Head of caudate nucleus (tissue), 42 donors: ENCODE measurements at places on chromosomes 7 and 10.
A peak's percentile ranks its signal among the peaks of the same experiment; 100 is the strongest.

DNA sequence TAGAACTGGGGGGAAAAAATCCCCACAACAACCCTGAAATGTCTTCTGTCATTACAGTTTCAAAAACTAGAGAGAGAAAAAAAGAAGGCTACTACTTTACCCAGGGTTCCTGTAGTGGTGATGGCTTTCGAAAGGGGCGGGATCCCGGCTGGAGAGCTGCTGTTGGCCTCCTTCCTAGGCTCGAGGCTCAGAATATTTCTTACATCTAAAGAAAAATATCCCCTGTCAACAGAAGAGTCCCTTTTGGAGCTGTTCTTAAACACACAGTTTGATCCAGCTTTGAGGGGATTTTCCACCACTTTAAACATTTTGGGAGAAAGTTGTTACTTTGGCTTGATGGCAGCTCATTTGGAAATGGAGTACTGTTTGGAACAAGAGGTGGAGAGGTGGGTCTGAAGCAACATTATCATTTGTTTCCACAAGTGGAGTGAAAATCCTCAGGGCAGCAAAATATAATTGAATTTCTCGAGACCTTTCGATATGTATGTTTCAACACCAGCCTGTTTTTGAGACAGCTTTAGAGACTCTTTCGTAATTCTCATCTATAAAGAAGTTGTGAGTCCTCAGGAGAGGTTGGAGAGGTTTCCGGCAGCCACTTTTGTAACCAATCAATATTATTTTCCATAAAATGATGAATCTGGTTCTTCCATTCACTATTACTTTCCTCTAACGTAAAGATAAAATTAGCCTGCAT, 5.1 kb downstream of the HOXA13 start:
- no peak for DNase-seq

DNA sequence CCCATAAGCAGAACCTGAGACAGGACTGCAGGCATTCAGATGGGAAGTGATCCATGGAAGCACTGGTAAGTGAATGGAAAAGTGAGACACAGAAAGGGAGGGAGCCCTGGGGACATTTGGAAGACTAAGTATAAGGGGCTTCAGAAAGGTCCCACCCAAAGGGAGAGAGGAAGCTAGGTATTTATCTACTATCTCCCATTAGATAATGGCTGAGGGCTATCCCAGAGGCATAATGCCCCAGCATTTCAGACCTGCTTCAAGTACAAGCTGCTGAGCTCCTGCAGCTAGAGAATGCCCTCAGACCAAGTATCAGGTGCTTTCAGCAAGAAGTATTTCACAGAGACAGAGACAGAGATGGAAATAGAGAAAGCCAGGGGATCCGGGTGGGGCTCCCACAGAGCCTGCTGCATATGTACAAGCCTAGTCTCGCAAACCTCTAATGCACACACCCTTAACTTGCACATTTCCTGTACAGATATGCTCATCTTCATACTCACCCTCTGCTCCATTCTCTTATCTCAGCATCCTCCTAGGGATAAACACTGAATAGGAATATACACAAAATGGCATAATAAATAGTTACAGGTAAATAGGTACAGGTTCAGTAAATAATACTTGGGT, 20.2 kb downstream of the KDM7A start:
- no peak for DNase-seq

GRCh38 chr10:97708976-97709946, 4.3 kb upstream of the MARVELD1 start:
- DNase-seq = peak; percentile 67

DNA sequence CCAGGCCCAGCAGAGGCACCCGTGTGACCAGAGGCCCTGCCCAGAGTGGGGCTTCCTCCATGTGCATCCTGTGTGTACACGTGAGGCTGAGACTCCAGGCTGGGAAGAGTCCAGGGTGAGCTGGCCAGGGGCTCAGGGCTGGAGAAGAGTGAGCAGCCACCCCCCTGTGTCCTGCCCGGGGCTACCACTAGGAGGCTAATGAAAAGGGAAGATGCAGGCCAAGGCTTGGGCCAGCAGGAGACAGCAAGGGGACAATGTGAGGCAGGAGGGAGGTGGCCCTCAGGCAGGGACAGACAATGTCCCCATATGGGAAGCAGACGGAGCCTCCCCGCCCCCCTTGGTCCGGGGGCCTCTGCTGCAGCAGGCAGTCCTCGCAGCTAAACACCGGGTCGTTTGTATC, 102.0 kb downstream of the HIF1AN start:
- no peak for DNase-seq

GRCh38 chr10:79482304-79482703, 30.0 kb upstream of the EIF5AL1 start:
- DNase-seq = no peak

- no peak for DNase-seq
Measured at GRCh38 chr7:153044981-153045380, 285.4 kb downstream of the ACTR3B start.

DNA sequence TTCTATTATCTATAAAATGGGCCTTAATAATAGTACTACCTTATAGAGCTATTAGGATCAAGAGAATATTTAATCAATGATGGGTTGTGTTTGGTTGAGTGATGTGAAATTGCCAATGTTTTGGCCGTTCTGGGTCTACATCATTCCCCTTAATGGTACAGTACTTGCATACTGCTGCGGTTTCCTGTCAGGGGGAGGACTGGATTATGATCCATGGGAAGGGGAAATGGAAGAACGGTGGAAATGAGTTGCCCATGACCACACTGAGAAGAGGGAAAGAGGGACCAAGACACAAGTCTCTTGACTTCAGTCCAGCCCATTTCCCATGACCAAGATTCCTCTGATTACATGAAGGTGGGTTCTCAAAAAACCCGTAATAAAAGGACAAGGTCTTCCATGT, 999 bp upstream of the MRPS24 start:
- no peak for DNase-seq

DNA sequence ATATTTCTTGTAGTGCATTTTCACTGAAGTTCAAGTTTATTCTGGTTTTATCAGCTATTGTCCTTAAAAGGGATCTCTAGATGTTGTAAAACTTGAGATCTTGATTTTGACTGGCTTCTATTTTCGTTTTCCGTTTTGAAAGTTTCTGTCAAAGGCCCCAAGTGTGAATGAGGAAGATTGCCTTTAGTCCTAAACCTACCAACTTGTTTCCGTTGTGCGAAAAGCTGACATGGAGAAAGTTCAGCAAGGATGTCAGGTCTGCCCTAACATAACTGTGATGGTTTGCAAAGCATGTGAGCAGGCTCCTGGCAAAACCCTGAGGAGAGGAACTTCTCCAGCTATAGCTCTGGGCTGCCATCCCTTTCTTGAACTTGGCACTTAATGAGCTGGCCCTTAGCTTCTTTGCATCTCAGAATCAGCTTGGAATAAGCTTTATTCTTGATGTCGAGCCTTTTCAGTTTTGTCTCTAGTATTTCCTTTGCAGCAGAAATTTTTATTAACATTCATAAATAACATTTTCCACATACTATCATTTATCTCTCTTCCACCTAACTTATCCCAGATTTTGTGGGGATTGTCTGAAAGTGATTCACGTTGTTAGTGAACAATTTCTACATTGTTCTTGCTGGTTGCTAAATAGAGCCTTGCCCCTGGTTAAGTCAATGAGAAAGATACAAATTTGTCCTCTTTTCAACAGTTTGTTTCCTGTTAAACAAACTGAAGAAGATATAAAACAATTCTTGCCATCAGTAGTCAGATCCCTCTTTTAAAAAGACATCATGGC, 559.4 kb downstream of the SUGCT start:
- no peak for DNase-seq

- DNase-seq = no peak
Measured at GRCh38 chr7:50229964-50230363, 74.6 kb upstream of the IKZF1 start.

GRCh38 chr10:122441961-122442360, 12.5 kb upstream of the ARMS2 start:
- no peak for DNase-seq

DNA sequence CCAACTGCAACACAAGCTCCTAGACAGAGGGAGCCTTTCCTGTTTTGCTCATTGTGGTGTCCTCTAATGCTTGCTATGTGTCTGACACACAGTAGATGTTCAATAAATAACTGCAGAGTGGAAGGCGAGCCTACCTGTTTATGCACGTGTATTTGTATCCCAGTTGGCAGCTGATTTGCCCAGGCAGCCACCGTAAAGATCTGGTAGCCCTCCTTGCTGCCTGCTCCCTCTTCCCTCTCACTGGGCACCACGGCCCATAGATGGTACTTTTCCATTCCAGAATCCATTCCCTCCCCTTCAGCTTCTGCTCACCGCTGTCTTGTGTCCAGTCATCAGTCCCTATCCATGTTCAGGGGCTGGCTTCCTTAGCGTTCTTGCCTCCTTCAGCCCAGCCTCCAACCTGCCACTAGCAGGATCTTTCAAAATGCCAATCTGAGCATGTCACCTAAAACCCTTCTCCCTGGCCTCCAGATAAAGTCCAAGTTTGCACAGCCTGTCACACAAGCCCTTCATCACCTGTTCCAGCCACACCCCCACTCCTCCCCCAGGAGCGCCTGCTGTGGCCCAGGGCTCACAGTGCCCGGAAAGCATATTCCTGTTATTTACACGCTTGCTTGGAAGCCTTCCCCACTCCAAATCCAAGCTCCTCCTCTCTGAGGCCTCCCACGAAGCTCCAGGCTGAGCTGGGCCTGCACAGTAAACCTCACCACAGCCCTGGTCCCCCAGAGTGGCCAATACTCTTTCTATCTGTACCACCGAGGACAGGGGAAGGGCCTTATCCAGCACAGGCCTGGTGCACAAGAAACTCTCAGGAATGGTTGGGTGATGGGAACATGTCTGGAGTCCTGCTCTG, 21.0 kb downstream of the ZCCHC24 start:
- no peak for DNase-seq

- no peak for DNase-seq
Measured at GRCh38 chr10:44889834-44890233, 21.3 kb upstream of the TMEM72 start.

- no peak for DNase-seq
Measured at GRCh38 chr10:80041162-80041561, 37.3 kb upstream of the TMEM254 start.

- no peak for DNase-seq
Measured at GRCh38 chr7:16930946-16931345, 49.2 kb upstream of the AGR3 start.

GRCh38 chr7:80145780-80146422, 11.3 kb downstream of the GNAI1 start:
- no peak for DNase-seq

DNA sequence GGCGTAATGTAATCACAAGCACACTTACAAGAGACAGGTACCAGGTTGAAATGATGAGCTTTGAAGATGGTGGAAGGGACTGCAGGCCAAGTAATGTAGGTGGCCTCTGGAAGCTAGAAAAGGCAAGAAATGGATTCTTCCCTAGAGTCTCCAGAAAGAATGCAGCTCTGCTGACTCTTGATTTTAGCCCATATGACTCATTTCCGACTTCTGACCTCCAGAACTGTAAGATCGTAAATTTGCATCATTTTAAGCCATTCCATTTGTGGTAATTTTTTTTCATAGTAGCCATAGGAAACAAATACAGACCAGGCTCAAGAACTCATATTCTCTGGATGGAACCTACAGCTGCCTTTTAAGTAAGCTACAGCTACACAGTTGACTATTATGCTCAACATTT, 315.5 kb downstream of the MAGI2 start:
- no peak for DNase-seq

DNA sequence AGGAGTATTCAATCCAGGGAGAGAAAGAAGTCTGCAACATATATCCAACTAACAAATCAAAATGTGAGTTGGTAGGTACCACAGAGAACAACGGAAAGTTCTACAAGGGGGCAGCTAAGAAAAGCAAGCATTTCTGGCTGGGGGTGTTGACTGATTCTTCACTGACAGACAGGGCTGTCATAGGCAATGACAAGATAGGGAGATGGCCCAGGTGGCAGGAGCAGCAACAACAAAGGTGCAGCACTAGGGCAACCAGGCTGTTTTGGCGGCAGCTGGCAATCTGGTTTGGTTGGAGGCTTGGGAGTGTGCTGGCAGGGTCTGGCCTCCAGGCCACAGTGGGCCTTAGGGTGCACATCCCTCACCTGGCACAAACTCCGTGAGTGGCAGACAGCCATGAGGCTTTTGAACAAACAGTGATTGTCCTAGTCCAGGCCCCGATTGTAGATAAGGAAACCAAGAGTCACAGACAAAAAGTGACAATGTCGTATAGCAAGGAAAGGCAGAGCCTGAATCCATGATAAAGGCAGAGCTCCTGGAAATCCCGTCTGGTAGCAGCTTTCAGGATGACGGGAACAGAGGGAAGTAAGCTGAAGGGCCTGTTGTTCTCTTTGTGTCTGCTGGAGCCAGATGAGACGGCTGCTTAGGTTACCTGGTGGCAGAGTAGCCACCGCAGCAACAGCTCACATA, 28.4 kb downstream of the DPCD start:
- peak; percentile 59 for DNase-seq

DNA sequence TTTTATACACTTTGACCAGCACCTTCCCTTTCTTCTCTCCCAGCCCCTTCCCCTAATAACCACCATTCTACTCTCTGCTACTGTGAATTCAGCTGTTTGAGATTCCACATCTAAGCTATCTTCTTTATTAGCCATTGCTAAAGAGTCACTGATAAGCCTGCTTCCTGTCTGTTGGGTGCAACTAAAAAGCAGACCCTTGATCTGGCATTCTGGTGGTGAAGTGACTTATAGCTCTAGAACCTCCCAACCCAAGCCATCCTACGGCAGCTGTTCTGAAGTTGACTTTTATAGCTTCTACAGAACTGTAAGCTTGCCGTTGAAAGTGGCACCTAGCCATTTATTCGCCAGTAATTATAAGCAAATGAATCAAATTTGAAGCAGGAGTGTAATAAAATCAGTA, 105.6 kb downstream of the AHR start:
- no peak for DNase-seq

- DNase-seq = no peak
Measured at GRCh38 chr7:2978408-2978807, 65.3 kb downstream of the CARD11 start.
